ENCODE measurements at places on chromosomes 13 and 19. TPM values are rescaled to one million over a fixed set of nuclear protein-coding genes. Genes with fewer than 3 reads are reported as not detected.

DNA sequence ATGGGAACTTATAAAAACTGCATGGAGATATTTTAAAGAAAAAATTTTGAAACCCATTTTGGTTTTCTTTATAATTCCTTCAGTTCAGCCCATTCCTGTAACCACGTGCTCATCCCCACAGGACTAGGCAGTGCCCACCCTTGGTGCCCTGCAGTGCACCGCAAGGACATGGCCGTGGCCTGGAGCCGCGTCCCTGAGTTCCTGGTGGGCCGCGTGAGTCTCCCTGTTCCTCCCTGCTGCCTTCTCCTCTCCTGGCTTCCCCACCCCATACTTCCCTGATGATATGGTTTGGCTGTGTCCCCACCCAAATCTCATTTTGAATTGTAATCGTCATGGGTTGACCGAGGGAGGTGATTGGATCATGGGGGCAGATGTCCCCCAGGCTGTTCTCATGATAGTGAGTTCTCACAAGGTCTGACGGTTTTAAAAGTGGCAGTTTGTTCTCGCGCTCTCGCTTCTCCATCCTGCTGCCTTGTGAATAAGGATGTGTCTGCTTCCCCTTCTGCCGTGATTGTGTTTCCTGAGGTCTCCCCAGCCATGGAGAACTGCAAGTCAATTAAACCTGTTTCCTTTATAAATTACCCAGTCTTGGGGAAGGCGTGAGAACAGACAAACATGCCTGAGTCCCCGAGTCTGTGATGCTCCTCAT, 31.6 kb upstream of the TFDP1 start:
- no peak for DNase-seq

GRCh38 chr19:1226227-1226518, 11.6 kb downstream of the CBARP start:
- DNase-seq: no peak

- DNase-seq: no peak
These were observed 16.1 kb downstream of the ZNF446 start for GRCh38 chr19:58492265-58492664.

GRCh38 chr19:19704836-19705235, 28.1 kb downstream of the ZNF14 start:
- no peak for DNase-seq

- no peak for DNase-seq
These were observed 173.0 kb upstream of the UFM1 start for GRCh38 chr13:38176664-38177063.

- DNase-seq: no peak
These were observed 484 bp downstream of the IL11 start for GRCh38 chr19:55369653-55370304.

- DNase-seq: no peak
These were observed 47.5 kb downstream of the SPATA13 start for GRCh38 chr13:24207841-24208667.

GRCh38 chr19:6737873-6738786, 750 bp upstream of the GPR108 start:
- peak; percentile 43 for DNase-seq

DNA sequence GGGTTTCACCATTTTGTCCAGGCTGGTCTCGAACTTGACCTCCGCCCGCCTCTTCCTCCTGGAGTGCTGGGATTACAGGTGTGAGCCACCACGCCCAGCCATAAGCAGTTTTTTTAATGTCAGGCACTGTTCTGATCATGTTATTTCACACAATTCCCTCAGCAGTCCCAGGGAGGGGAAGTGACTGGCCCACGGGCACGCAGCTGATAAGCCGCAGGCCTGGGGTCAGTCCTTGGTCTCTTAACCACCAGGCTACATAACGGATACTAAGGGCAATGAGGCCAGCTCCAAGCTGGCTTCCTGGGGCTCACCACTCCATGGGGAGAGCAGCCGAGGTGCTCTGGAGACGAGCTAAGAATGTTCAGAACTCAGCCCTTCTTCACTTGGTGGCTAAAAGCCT, 13.5 kb downstream of the BRSK1 start:
- no peak for DNase-seq

GRCh38 chr13:23447927-23448326, 14.4 kb upstream of the SACS start:
- no peak for DNase-seq

DNA sequence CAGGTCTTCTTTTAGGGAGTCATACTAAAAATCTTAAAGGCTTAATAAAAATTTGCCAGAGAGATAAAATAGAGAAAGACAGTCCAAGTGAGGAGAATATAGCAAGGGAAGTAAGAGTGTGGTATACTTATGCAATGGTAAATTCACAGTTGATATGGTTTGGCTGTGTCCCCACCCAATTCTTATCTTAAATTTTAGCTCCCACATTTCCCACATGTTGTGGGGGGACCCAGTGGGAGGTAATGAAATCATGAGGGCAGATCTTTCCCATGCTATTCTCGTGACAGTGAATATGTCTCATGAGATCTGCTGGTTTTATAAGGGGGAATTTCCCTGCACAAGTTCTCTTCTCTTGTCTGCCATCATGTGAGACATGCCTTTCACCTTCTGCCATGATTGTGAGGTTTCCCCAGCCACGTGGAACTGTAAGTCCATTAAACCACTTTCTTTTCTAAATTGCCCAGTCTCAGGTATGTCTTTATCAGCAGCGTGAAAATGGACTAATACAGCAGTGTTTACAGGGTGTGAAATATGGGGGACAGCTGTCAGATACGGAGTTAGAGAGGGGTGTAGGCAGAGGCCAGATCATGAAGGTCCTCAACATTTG, 115.4 kb downstream of the UGGT2 start:
- DNase-seq: no peak

GRCh38 chr13:89897681-89898080, 1449.8 kb upstream of the MIR17HG start:
- DNase-seq: no peak

DNA sequence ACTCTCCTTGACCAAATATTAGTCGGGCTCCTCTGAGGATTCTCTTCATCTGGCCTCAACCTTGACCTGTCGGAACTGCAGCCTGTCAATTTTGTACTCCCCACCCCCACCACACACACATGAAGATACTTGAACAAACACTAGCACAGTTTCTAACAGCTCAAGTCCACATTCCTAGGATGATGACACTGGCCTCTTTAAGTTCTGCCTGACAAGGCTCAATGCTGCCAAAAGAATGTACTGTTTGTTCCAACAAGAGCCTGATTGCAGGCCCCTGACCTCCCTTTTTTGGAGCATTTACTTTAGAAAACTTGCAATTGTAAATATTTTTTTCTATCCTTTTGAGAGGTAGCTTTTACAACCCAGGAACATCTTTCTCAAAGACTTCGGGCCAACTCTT, 169.2 kb upstream of the IRS2 start:
- no peak for DNase-seq

DNA sequence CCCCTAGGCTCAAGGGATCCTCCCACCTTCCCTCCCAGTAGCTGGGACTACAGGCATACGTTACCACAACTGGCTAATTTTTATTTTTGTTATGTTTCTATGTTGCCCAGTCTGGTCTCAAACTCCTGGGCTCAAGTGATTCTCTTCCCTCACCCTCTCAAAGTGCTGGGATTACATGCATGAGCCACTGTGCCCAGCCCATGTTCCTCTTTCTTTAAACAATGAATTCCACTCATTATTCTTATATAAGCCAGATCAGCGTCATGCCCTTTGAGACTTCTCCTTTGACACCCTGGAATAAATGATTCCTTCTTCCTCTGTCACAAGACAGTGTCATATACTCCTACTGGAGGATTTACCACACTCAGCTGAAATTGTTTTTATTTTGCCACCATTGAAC, 519.9 kb upstream of the SPRY2 start:
- DNase-seq: no peak

- no peak for DNase-seq
These were observed 204.2 kb downstream of the DCLK1 start for GRCh38 chr13:35926859-35927530.

- peak; percentile 88 for DNase-seq
These were observed at the start of gene RPS15 for GRCh38 chr19:1438035-1438932. RPS15 (plus strand) TSS chr19:1438396; CDS start chr19:1438426, 30 bp downstream.

GRCh38 chr19:8880868-8881488, 48.8 kb downstream of the MBD3L1 start:
- no peak for DNase-seq

DNA sequence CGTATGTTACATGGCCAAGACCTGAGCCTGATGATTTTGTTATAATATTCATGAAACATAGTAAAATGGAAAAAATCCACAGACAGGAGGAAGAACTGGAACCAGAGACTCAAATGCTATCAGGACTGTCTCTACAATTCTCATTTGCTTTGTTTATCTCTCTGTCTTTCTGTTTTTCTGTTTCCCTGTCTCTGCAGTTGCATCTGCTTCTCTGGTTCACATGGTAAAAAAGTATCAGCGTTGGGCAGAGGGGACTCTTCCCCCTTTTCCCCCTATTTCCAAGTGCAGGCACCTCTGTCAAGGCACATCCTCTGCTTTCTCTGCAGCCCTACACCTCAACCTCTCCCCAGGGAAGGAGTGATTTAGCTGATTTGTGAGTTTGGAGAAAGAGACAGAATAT, 41.2 kb upstream of the VWA8 start:
- DNase-seq: no peak

GRCh38 chr13:47549219-47549752, 451.8 kb downstream of the SUCLA2 start:
- DNase-seq: no peak

DNA sequence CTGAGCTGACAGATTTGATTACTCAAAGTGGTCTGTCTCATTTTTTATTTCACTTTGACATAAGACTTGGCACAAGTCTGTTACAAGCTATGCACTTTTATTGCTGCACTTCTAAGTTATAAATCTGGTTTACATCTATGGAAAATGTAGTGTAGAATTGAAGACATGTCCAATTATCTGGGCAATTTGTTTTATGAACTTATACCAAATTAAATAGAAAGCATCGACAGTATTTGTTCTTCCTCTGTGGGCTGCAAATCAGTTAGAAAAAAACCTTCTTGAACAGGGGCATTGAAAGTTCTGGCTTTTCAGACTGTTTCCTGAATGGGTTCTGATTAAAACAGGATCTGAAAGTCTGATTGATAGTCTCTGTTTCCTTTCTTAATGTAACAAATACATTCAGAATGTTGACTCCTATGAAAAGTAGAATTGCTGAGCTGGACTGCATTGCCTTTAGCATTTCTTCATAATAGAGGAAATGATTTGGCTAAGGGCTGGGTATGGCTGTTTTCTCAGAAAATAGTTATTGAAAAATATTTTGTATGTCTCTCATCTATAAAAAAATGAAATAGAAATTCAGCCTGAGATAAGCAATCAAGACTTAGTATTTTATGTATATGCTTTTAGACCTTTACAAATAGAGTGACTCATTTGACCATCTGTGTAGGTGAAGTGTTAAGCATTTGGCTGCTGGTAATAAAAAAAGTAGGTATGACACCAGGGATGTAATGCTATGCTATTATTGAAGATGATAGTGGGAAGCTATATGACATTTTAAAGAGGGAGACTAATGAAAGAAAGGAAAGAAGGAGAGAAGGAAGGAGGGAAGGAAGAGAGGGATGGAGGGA, 210.9 kb upstream of the SPRY2 start:
- DNase-seq: no peak

GRCh38 chr19:43501661-43502418, 2.7 kb downstream of the PHLDB3 start:
- no peak for DNase-seq

- no peak for DNase-seq
These were observed 183.3 kb downstream of the HS6ST3 start for GRCh38 chr13:96273196-96273595.

- no peak for DNase-seq
These were observed 1.3 kb downstream of the DNAJB1 start for GRCh38 chr19:14516746-14517438.

DNA sequence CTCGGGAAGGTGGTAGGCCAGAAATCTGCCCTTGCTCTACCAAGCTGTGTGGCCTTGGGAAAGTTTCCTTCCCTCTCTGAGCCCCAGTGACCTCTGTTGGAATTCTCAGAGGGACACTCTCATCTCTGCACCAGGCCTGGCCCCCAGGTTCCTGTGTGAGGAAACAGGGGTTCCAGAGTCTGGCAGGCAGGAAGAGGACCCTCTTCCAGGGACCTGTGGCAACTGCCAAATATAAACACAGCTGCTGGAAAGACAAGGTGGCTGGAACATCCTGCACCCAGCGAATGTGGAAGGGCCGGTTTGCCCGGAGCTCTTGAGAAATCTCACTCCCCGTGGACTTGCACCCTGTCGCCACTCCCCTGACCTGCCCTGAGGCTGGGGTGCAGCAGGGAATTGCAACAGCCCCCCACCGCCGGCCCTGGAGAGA, 52.8 kb downstream of the GADD45B start:
- no peak for DNase-seq

- DNase-seq: no peak
These were observed 21.1 kb downstream of the CHERP start for GRCh38 chr19:16520986-16521624.

The BRSK1 gene
- 67.1 TPM for total RNA-seq

The N4BP2L1 gene
- 20.0 TPM for total RNA-seq

The ACER1 gene
- not detected for total RNA-seq

The TSSK6 gene
- 1.2 TPM for total RNA-seq

The CRYL1 gene
- total RNA-seq: 13.4 TPM

The SCN1B gene
- total RNA-seq: 1.1 TPM

The ZNF829 gene
- total RNA-seq: 8.7 TPM

The ZSWIM4 gene
- 11.1 TPM for total RNA-seq

The NCAN gene
- total RNA-seq: 161 TPM

The ZNF792 gene
- 19.0 TPM for total RNA-seq

The F2RL3 gene
- under 0.01 TPM for total RNA-seq

The SIGLEC8 gene
- total RNA-seq: 2.0 TPM

The FAM174C gene
- 6.7 TPM for total RNA-seq

The SLITRK6 gene
- 1.6 TPM for total RNA-seq

The OVOL3 gene
- not detected for total RNA-seq

The UBE2S gene
- total RNA-seq: 35.9 TPM

The FPR1 gene
- total RNA-seq: 6.7 TPM

All from occipital lobe (tissue), 3 donors.